Stimulated activated CD8-positive, alpha-beta memory T cell treated with anti-CD3 and anti-CD28 coated beads, Interleukin-7, amount 100 ng/mL, for 1 hour (primary cell): ENCODE measurements at places on chromosomes 4 and X.

GRCh38 chr4:123869286-123870215 is 473.0 kb downstream of the SPRY1 start:
- DNase-seq: no peak

DNA sequence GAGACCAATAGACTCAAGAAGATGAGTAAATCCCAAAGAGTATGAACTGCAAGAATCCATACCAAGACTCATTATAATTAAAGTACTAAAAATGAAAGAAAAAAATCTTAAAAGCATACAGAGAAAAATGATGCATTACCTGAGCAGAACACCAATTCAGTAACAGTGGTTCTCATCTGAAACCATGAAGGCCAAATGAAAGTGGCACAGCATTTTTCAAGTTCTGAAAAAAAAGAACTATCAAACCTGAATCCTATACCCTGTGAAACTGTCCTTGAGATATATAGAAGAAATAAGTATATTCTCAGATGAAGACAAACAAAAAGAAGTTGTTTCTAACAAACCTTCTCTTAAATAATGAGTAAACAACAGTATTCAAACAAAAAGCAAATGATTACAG is 39.6 kb upstream of the TMPRSS11A start:
- no peak for DNase-seq

DNA sequence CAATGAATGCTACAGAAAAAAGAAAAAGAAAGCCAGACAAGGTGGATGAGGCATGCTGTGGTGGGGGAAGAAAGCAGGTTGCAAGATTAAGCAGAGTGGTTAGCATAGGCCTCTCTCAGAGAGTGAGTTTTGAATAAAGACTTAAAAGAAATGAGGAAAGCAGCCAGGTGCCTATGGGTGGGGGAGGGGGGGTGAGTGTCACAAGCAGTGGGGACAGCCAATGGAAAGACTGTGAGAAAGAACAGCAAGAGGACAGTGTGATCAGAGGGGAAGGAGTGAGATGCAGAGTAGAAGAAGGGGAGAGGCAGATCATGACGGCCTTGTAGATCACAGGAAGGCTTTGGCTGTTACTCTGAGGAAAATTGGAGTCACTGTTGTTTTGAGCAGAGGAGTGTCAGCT is 162.5 kb downstream of the SOX3 start:
- DNase-seq: no peak

GRCh38 chr4:78720994-78721677 is 55.0 kb upstream of the BMP2K start:
- no peak for DNase-seq

- no peak for DNase-seq
Observed at GRCh38 chrX:101410461-101410860, 2.4 kb downstream of the HNRNPH2 start.

DNA sequence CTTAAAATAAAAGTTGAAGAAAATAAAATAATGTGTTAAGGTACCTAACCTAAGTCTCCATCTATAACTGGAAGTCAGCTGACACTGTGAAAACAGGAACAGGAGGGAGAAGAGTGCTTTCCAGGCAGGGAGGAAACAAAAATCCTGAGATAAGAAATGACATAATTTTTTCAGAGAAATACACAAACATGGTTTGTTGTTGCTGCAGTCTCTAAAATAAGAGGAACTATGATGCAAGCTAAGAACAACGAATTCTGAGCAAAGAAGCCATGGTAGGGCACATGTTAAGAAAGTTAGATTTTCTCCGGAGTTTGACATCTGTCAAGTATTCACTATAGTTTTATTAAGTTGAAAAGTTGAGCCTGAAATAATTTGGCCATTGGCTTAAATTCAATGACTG is 26.9 kb downstream of the PAPSS1 start:
- no peak for DNase-seq

DNA sequence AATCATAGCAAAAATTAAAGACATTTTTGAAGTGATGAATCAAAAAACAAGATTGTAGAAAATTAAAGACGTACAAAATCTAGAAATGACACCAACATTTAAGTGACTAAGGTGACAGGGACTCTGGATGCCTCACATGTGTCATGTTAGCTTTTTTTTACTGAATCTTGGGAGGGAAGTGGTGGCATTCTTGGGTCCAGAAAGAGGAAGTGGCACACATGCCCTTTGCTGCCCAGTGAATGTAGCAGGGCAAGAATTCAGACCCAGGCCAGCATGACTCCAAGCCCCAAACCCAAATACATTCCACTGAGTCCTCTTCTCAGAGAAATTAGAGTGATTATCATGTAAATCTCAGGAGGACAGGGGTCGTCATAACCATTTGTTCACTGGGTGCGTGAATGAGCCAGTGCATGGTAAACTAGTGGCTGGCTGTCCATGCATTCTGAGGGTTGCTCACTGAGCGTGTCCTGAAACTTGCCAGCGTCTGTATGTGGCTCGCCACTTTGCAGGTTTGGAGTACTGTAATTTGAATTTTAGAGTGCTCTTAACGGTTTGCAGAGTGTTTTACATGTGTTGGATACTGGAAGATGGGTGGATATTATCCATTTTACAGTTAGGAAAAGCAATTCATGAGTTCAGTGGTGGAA is 55.4 kb upstream of the TBC1D14 start:
- no peak for DNase-seq

- DNase-seq: no peak
Observed at GRCh38 chrX:110180176-110180927, 137.5 kb downstream of the AMMECR1 start.

DNA sequence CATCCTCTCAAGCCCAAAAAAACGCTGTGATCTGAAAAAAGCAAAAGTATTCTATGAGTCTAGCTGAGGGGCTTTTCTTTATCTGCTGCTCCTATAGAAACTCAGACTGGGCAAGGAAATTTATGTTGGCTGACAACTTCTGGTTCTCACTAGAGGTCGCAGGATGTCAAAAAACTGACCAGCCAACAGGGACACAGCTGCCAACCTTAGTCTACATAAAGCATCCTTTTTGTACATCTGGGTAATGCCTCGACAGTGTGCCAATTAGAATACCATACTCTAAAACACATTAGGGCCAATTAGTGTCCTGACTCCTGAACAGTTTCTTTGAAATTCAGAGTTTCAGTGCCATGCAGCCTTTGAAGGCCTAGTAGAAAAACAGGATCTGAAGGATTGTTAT is 8.8 kb upstream of the TLL1 start:
- DNase-seq: no peak

DNA sequence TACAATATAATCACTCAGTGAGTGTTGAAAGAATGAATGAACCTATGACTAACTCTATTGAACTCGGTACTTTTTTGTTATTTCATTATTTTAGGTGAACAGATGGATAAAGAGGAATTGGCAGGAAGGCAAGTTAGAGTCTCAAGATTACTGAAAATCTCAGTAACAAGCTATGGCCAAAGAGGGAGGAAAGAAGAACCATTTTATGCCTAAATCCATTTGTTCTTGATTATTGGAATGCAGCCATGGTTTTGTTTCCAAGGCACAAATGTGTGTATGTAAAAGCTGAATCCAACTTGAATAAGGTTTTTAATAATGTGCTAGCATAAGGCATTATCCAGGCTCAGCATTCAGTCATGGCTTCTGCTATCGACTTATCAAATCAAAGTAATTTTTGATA is 196.4 kb downstream of the DTHD1 start:
- no peak for DNase-seq

DNA sequence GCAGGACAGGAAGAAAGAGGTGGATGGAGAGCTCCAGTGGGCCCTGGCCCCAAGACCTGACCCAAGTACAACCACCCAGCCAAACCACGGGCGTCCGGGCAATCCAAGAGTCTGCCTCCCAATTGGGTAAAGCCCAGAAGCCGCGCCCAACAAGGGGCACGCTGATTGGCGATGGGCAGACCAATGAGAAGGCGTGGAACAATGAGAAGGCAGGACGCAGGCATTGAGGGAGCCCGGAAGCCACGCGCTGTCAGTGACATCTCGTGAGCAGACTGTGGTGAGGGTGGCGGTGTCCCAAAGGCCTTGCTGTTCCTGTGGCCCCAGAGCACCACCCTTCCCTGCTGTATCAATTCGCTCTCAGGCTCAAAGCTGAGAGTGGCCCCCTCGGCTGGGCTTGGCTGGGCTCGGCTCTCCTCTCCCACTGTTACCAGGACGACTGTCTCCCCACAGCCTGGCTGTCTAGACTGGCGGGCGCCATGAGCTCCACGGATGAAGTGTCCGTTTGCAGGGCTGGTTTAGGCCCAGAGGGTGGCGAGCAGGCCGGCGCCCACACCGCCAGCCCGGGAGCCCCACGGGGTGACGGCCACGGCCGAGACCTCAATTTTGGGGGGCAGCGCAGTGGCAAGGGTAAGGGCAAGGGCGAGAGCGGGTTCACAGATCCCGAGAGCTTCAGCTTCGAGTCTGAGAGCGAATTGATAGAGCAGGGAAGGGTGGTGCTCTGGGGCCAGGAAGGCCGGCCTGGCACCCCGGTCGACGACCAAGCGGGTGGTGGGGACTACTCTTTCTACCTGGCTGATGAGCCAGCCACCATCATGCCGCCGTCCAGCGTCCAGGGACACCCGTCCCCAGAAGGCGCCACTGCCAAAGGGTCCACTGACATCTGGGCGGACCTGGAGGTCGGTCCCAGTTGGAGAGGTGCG is at the start of gene LOC101059915:
LOC101059915 (plus strand) TSS at position 219 of the 920 bp plus-strand sequence.
- DNase-seq: no peak
